ENCODE measurements at places on chromosomes 7 and 10.
A peak's percentile ranks its signal among the peaks of the same experiment; 100 is the strongest.

GRCh38 chr7:154960063-154960790 is 42.7 kb downstream of the PAXIP1 start:
- DNase-seq, result no peak

DNA sequence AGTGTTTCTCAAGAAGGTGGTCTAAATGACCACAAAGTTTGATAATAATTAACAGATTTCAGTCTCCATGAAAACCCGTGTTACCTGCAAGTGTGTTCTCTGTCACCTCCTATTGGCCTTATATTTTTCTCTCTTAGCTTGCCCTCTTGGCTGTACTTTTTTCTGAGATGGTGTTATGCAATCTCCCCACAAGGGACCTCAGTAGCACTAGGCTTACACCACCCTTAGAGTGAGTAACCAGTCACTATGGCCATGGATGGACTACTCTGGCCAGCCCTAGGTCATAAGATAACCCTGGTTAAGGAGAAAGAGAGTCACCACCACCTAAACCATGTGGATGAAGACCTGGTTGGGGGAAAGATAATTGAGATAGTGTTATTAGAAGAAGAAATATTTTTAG is 76.8 kb downstream of the NPSR1 start:
- DNase-seq, result no peak

DNA sequence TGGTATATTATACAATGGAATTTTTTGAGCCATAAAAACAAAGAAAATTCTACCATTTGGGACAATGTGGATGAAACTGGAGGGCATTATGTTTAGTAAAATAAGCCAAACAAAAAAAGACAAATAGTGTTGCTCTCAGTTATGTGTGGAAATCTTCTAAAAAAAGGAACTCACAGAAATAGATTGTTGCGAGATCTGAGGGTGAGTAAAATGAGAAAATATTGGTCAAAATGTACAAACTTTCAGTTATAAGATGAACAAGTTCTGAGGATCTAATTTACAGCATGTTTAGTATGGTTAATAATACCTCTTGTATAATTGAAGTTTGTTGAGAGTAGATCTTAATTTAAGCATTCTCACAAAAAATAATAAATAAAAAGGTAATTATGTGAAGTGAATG is 291.2 kb downstream of the KIF20B start:
- no peak for DNase-seq

DNA sequence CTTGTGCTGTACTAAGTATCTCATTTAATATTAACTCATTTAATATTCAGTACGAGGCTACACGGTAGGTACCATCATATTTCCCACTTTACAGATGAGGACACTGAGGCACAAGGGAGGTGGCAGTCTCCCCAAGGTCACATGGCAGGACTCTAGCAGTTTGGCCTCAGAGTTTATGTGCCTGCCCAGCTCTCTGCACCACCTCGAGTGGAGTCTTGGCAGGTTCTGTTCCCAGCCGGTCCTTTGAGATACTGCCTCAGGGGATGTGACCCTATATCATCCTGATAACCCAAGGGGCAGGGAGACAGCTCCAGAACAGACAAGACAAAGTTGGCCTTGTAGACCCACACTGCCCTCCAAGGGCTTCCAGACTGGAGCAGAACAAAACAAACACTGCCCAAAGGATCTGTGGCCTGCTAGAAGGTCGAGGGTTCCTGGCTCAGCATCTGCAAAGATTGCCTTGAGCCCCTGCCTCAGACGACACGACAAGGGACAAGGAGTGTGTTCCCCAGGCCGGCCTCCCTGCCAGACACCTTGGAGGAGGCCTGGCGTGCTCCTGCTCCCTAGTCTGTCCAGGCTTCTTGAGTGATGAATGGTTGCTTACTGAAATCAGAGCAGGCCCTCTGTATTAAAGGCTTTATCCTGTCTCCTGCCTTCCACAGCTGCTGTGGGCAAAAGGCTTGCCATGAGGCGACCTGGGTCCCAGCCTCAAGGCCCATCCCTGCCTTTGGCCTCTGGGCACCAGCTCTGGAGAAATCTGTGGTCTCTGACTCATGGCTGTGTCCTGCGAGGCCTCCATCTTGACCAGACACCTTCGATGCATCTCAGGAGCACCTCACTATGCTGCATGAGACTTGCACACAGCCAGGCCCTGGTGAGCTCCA is 3.9 kb upstream of the PWWP2B start:
- DNase-seq, result no peak

- DNase-seq, result no peak
Measured at GRCh38 chr10:120961795-120962755, 110.9 kb downstream of the WDR11 start.

GRCh38 chr7:44978511-44979366 is at the start of gene MYO1G:
TSS of gene MYO1G (minus strand) at chr7:44979015. CDS start at chr7:44978961, 54 bp downstream.
- no peak for DNase-seq

DNA sequence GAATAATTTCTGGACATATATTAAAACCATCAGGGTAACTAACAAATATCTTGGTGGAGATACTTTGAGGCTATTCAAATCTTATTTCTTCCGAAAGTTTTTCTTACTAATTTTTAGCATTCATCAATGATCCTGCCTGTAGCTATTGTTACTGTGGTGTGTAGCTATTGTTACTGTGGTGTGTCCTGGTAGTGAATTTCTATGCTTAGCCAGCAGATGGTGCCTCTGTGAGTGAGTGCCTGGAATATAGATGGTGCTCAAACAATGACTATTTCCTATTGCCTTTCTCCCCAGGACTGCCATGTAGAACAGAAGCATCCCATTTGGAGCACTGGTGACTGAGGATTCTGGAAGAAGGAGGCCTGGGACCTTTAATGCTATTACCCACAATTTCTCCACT is 245.7 kb downstream of the CCSER2 start:
- DNase-seq, result no peak

DNA sequence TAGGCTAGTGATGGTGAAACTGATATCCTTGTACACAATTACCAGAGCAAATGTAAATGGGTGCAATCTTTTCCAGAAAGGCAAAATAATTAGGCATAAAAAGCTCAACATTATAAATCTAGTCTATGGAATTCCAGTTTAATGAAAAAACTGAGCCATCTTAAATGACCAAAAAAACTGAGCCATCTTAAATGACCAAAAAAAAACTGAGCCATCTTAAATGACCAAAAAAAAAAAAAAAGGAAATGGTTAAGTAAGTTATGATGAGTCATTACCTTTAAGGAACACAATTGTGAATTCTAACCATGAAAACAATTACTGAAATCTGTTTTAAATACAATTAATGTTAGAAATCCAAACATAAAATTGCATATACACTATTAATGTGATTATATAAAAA is 25.3 kb downstream of the USP6NL start:
- no peak for DNase-seq

DNA sequence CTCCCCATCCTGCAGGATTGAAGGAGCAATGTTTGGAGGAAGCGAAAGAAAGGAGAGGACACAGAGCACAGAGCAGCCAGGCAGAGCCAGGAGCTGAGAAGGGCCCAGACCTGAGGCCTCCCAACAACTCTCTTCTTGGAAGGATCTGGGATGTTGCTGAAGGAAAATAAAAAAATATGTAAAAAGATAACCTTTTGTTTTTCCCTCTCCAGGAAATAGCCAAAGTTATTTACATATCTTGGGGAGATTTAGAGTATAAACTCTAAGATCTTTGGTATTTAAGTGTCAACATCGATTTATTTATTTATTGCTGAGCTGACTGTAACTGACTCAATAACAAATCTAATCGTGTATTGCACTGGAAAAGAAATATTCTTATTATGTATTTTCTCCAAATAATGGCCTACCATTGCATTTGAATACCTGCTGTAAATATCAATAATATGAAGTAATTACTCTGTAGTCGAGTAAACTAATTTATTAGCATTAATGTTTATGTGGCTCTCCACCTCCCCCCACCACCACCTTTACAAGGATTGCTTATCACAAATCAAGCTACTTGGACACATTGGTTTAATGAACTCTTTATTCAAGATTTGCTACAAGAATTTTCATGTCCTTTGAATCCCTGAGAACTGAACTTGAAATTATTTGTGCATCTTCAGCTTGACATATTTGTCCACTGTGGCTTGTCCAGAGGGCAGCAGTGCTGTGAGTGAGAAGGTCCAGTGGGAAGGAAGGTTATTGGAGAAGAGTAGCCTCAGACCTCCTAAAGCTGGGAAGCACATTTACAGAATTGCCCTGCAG is 1.8 kb upstream of the HOXA11 start:
- DNase-seq, result no peak

DNA sequence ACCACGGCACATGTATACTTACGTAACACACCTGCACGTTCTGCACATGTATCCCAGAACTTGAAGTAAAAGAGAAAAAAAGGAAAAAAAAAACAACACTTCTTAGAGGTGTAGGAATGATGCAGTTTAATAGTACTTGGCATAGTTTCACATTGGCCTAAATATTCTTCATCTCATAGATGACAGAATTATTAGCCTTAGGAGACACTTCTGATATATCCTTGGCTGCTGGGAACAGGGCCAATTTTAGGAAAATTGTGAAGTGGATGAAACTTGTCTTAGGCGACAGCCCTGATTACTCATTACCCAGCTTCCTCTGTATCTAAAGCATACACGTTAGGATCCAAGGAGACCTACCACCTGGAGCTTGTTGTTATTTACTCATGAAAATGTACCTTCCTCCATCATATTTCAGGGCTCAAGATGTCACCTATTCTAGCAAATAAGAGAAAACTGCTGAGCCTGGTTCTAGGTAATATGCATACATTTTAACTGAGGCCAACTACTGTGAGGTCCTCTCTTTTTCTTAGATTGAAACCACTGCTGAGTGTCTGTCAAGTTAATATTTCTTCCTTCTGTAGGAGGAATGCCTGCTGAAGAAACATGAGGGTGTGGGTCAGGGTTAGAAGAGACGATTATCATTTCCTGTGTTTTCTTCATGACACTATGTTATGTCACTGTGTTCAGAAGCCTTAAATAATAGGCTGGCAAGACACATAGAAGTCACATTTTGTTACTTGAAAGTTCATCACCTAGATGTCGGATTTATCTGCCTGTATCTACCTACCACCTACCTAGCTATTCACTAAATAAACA is 44.3 kb downstream of the CPED1 start:
- peak; percentile 11 for DNase-seq

DNA sequence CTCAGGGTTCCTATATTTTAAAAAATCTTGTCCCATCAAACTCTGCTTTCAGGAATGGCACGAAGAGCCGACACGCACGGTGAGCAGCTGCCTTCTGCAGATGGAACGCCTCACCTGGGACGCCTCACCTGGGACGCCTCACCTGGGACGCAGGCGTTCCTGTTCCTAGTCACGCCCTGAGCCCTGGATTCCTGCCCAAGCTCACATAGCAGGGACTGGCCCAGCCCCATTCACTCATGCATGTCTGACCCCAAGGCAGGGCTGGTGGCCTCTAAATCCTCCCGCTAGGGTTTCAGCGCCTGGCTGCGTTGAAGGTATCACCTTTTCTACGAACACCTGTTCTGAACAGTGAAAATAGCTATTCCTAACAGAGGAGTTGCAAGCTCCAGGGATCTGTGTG is 49.8 kb downstream of the CARD11 start:
- no peak for DNase-seq

- no peak for DNase-seq
Measured at GRCh38 chr7:42686594-42687156, 225.2 kb downstream of the C7orf25 start.

- DNase-seq, result peak; percentile 62
Measured at GRCh38 chr7:30074422-30075030, 46.3 kb downstream of the PLEKHA8 start.

DNA sequence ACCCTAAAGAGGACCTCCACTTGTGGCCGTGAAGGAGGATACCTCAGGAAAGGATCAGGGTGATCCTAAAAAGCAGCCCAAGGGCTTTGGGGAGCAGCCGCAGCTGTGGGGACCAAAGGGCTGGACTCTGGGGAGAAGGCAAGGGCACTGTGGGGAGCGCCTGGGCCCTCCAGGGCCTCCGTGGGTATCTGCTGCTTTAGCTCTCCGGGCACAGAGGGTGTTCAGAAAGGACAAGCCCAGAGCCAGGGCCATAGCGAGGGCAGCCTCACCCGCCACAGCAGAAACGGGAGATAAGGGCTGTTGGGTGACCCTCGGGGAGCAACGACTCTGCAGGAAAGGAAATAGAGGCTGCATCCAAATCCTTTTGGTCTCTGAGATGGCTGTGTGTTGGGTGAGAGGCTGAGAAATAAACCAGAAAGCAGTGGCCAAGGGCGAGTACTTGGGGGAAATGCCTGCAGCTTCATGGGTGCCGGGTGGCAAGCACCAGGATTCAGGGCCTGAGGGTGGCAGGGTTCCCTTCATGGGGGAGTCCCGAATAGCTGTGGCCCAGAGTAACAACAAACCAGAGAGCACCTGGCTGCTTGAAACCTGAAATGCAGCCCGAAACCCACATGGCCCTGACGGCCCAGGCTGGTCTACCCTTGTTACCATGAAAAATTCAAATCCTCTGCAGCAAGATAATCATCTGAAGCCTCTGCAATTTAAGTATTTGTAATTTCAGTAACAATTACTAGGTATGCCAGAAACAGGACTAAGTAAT is 95.2 kb downstream of the VIPR2 start:
- DNase-seq, result no peak

- DNase-seq, result no peak
Measured at GRCh38 chr7:110944966-110945644, 145.8 kb upstream of the LRRN3 start.

DNA sequence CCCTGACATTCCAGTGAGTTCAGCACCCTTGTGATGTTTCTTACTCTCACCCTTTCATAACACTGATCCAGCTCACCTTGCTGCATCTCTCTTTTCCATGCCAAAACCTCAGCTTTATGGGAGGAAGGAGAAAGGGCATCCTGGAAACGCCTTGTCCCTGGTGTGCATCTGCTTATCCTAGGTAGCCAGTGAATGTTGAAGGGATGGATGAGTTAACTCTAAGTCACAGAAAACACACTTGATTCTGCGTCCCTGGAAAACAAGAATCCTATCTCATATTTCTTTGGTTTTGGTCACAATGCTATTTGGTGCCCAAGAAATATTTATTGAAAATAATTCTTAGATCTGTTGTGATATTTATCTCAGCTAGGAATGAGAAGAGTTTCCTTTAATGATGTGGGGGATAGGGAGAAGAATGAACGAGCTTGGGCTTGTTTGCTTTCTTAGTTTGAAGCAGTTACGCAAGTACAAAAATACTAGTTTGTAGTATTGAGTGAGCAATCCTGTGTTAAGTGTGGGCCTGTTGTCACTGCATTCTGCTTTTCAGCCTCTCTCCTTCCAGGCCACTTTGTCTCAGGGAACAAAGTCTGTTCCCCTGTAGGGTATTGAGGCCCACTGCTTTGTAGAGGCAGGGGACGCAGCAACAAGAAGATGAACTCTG is 126.5 kb downstream of the ARID5B start:
- no peak for DNase-seq

GRCh38 chr10:30537586-30537985 is 92.0 kb downstream of the LYZL2 start:
- no peak for DNase-seq

DNA sequence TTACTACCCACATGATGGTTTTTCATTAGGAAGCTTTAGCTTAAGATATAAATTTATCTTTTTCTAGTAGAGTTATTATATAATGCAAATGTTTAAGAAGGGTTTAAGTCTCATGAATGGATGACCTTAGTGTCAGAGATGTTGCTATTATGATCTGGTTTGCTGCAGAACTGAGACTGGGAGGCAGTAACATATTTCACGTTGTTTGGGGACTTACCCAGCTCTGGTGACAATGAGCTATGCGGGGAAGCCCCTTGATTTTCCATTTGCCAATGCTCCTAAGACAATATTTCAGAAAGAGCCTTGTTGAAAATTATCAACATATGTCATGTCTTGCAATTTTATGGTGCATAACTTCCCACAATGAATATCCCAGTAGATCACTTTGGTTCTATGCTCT is 754.6 kb downstream of the REEP3 start:
- DNase-seq, result no peak

GRCh38 chr10:89032141-89032891 is 41.7 kb downstream of the FAS start:
- no peak for DNase-seq

- DNase-seq, result no peak
Measured at GRCh38 chr10:77919713-77920108, 6.8 kb downstream of the DLG5 start.

Measured in NCI-H1105 treated with DMSO at 0.1 percent for 48 hours (cell line).